Urinary bladder (tissue), 4 donors: ENCODE measurements at places on chromosomes 12 and 14. TPM values are rescaled to one million over a fixed set of nuclear protein-coding genes. Genes with fewer than 3 reads are reported as not detected.

Gene ADAM21
- total RNA-seq, result not detected

Gene PLEKHG7
- total RNA-seq, result 0.37 TPM

Gene CLEC2D
- total RNA-seq, result 31.2 TPM

Gene PTCSC3
- not detected for total RNA-seq

Gene KRT8
- 96.2 TPM for total RNA-seq

Gene ANO2
- total RNA-seq, result 8.8 TPM

Gene INHBC
- not detected for total RNA-seq

Gene CLEC2B
- total RNA-seq, result 20.4 TPM

Gene PPP1R3E
- 8.6 TPM for total RNA-seq

Gene KRT75
- not detected for total RNA-seq

Gene CLEC4D
- 0.32 TPM for total RNA-seq

Gene SLC22A17
- 30.5 TPM for total RNA-seq

Gene AQP6
- 0.26 TPM for total RNA-seq

Gene BORCS5
- 19.9 TPM for total RNA-seq

Gene SELPLG
- total RNA-seq, result 3.6 TPM

Gene WSCD2
- total RNA-seq, result 6.5 TPM

Gene SLC5A8
- 0.42 TPM for total RNA-seq

Gene SERPINA10
- total RNA-seq, result not detected

Gene FAM90A1
- not detected for total RNA-seq

Gene JDP2
- total RNA-seq, result 24.6 TPM

Gene SENP1
- total RNA-seq, result 38.2 TPM

Gene SALL2
- total RNA-seq, result 6.4 TPM

Gene AHNAK2
- total RNA-seq, result 14.5 TPM

Gene PAX9
- 0.48 TPM for total RNA-seq

Gene TAS2R42
- not detected for total RNA-seq

Gene ZNF140
- 49.9 TPM for total RNA-seq

Gene OR4L1
- total RNA-seq, result not detected

Gene CIROP
- not detected for total RNA-seq

Gene TWF1
- 137 TPM for total RNA-seq

Gene BICD1
- 38.1 TPM for total RNA-seq

Gene KITLG
- total RNA-seq, result 75.7 TPM

Gene CKB
- 121 TPM for total RNA-seq
